ENCODE measurements at places on chromosomes 5 and 9.

GRCh38 chr5:27682600-27682999, 644.2 kb upstream of the CDH9 start:
- no peak for DNase-seq

- peak; percentile 61 for DNase-seq
Measured at GRCh38 chr9:125391704-125392103, 130.1 kb downstream of the GAPVD1 start.

DNA sequence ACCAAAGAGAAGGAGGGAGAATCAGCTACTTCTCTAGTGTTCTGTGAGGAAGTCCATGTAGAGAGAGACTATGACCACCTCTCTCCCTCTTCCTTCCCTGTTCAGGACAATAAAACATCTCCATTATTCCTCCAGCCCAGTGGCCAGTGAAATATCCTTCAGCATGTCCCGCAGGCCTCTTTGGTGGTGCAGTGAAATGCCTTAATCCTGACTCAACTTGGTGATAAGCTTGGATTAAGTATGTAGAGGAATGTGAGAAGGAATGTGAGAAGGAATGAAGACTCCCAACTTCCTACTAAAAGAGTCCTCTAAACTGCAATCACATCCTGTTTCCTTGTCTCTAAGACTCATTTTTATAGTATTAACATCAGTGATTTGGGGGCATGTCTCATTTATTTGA, 167.3 kb downstream of the TRPM3 start:
- DNase-seq = peak; percentile 90

- DNase-seq = peak; percentile 80
Measured at GRCh38 chr5:82365744-82366228, 87.6 kb upstream of the RPS23 start.

DNA sequence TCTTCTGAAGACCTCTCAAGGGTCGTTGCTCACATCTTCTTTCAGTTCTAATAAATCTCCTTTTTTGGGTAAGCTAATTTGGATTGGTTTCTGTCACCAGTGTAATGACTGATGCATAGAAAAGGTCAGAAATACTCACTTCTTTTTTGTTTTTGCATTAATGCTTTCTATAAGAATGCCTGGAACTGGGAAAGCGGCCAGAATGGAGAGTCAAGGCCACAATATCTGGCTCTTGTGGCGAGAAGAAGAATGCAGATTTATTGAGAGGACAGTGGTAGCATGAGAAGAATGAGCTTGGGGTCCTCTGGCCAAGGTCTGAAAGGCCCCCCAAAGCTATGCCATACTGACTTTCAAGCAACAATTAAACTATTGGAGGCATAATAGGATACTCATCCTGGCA, 88.0 kb upstream of the SLC12A2 start:
- peak; percentile 41 for DNase-seq

DNA sequence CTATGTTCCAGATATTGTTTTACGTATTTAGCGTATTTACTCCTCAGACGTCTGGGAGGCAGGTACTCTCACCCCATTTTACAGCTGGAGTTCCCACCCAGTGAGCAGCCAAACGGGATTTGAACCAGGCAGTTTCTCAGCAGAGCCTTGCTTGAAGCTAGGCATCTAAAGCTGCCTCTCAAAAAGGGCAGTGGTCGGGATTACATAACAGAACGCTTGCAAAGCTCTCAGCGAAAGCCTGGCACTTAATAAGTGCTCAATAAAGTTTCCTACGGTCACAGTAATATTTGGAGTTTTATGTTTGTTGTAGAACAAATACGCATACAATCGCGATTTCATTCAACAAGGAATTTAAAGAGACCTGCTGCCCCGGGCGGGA, 286 bp upstream of the BSPRY start:
- DNase-seq = no peak

DNA sequence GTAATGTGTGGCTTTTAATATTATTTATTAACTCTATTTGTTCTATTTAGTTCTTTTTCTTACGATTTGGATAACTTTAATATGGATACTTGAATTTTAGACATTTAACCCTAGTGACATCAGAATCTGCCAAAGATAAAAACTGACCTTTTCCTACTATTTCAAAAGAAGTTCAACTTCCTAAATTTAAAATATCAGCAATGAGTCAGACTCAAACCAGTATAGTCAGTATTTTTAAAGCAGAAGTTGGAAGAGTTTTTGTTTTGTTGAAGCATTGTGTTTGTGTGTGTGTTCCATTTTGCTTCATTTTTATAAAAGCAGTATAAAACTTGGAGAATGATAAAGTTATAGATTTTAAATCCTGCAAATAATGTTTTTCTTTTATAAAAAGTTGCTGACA, 251.8 kb upstream of the RASA1 start:
- DNase-seq = no peak

GRCh38 chr9:104833696-104834095, 69.8 kb downstream of the NIPSNAP3B start:
- DNase-seq = no peak

Data from IMR-90 (cell line).